ENCODE measurements at places on chromosomes 12 and 14. TPM values are rescaled to one million over a fixed set of nuclear protein-coding genes. Genes with fewer than 3 reads are reported as not detected.

- no peak for DNase-seq
These were observed 123.3 kb upstream of the PLXNC1 start for GRCh38 chr12:94025068-94025467.

DNA sequence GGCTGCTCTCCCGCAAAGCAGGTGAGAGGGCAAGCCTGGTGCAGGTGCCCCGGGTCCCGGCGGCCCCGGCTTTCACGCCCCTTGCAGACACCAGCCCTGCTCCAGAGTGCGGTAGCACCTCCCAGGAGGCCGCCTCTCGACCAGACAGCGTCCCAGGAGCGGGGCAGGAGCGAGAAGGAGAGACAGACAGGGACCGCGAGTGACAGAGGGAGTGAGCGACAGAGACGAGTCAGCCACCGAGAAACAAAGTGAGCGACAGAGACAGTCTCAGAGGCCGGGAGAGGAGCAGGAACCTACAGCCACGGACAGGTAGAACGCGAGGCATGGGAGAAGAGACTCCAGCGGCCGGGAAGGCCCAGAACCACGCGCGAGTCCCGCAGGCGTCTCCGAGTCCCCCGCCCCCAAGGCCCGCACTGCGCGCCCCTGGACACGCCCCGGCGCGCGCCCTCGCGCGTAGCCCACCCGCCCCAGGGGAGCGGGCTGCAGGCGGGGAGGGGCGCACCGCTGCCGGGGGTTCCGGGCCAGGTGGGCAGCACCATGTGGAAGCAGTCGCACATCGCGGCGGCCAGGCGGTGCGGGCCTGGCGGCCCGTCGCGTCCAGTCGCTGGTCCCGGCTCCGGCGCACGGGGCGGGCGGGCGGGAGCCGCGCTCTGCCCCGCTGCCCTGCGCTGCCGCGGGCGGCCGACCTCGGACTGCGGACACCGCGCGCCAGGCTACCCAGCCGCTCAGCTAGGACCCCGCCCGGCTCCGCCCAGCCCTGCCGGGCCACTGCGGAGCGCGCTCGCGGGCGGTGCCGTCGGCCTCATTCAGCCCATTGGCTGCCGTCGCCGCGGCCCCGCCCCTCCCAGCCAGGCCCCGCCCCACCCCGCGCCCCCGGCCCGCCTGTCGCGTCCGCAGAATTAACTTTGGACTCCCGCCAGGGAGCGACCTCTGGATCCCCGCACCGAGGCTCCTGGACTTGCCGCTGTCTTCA lies at the start of gene AHNAK2:
AHNAK2 (minus strand) TSS at position 694 of the 973 bp plus-strand sequence; CDS start at position 557, 137 bp downstream.
- DNase-seq = peak; percentile 88

DNA sequence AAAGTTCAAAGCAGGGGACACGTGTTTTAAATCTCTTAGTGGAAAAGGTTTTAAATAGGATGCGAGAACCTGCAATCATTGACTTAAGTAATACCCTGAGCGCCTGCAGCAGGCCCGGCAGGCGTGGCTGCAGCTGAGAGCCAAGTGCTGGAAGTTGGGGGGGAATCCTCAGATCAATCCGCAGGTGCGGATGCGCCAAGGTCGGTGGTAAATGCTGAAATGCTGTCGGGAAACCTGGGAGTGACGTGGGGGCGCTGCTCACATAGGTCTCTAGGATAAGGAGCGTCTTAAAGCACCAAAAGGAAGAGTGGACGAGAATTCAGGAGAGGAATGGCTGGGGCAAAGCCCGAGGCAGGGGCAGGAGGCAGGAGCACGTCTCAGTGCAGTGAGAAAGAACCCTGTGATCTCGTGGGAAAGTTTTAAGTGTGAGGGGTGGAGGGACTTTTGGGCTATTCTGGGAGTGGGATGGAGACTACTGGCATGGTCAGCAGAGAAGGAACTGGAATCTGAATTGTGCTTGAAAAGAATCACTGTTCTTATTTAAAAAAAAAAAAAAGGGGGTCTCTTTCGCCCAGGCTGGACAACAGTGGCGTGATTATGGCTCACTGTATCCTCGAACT lies 883 bp upstream of the CDCA4 start:
- no peak for DNase-seq

- DNase-seq = peak; percentile 81
These were observed 141.9 kb downstream of the CRADD start for GRCh38 chr12:93819050-93819491.

The TMBIM4 gene
- 60.8 TPM for total RNA-seq

Measured in Right ventricle myocardium superior (tissue), 1 donor.